ENCODE measurements at places on chromosomes 3 and 15. TPM values are rescaled to one million over a fixed set of nuclear protein-coding genes. Genes with fewer than 3 reads are reported as not detected.

DNA sequence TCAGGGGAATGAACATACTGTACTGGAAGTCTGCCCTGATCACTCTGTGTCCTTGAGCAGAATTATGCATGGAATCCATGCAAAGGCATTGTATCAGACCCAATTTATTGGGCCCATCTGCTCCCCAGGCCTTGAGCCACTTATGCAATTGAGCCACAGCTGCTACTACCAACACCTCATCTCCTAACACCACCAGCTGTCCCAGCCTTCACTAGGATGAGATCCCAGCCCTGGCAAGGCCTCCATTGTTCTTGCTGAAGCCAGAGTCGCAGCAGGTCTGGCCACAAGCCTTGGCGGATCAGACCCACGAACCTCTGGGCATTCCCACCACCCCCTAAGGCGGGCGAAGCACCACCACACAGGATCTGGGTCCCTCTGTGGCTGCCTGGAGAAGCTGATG is 9.2 kb upstream of the NME9 start:
- peak; percentile 40 for DNase-seq

DNA sequence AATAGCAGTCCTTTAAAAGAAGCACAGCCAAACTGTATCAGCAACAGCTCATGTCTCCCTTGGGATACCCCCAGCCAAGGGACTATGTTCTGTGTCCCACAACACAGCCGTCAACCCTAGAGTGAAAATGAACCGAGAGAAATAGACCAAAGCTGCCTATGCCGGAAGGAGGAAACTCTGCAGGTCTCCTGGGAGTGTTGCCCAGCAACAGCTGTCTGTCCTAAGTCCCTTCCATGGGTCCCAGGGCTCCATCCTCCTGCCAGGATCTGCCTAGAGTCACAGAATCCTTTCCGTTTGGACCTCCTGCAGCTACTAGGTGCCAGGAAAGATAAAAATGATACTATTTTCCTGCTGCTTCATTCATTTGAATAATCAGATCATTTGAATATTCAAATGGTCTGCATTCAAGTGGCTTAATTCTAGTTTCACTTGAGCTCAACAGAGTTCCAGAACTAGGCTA is 53.1 kb downstream of the TRANK1 start:
- no peak for DNase-seq

GRCh38 chr3:177807150-177807875 is 610.0 kb upstream of the TBL1XR1 start:
- DNase-seq, result no peak

DNA sequence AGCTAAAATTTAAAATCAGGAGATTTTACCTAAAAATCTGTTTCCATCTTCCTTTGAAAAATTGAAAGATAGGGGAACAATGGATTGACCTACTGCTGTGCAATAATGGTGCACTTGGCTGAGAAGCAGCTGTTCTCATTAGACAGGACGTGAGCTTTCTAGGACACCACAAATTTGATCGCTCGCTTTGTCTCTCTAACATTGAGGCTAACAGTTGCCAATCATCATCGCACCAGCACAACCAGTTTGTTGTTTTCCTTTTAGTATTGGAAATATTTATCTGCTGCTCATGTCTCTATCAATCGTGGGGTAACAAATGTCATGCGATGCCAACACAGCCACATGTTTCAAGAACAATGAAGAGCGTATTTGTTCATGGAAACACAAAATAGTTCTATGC is 228.8 kb upstream of the P2RY1 start:
- DNase-seq, result no peak

DNA sequence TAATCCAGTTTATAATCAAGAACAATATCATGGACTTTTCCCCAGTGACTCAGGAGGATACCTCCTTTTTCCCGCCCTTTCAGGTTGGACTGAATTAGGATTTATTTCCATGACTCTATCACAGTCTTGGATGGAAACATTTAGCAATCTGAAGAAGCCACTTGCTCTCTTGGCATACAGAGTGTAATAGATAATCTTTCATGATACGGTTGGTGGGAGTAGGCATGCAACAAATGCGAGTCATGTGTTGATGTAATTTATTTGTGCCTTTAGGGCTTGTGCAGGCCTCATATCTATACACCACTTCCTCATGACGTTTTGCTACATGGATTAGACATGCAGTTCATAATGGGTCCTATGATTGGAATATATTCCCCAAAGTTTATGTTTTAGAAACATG is 54.2 kb upstream of the MCTP2 start:
- DNase-seq, result no peak

Gene WDR72
- 4.4 TPM for total RNA-seq

GRCh38 chr15:86213420-86213819 is 133.7 kb downstream of the AGBL1 start:
- DNase-seq, result no peak

DNA sequence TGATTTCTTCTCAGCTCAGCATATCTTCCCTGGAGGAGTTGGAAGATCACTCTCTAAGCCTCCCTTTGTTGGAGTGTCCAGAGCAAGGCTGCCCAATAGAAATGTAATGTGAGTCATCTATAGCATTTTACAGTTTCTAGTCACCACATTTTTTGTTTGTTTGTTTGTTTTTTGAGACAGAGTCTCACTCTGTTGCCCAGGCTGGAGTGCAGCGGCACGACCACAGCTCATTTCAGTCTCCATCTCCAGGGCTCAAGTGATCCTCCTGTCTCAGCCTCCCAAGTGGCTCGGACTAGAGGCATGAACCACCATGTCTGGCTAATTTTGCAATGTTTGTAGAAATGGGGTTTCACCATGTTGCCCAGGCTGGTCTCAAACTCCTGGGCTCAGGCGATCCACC is 21.3 kb downstream of the KLHL6 start:
- DNase-seq, result no peak

DNA sequence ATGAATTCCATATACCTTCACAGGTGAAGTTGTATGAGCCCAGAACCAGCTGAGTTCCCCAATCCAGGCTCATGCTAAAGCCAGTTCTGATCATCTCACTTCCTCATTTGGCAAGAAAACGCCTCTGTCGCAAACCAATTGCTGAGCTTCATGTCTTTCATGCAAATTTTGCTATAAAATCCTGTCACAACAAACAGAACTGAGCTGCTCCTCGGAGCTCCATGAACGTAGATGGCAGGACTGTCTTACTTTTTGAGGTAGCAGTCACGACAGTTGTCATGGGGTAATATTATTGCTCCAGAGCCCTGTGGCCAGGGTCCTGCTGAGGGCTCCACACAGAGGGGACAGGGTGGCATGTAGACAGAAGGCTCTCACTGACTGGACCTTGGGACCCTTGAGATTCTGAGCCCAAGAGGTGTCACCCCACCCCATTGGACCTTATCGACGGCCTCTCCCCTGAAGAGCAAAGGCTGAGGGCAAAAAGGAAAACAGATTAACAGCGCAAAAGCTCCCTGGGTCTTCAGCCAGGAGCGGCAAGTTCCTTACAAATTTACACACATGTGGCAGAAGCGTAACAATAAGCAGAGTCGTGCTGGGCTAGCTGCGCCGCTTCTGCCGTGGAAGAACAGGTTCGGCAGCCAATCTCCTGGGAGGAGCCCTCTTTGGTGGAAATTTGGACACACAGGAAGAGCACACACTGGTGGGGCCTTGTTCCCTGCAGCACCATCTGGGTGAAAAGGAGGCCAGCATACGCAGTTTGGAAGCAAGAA is 249.2 kb downstream of the OPA1 start:
- DNase-seq, result no peak

Gene GOLGA8M
- total RNA-seq, result 6.0 TPM

Gene TMEM45A
- 9.1 TPM for total RNA-seq

GRCh38 chr3:17852217-17852616 is 109.8 kb upstream of the TBC1D5 start:
- no peak for DNase-seq

DNA sequence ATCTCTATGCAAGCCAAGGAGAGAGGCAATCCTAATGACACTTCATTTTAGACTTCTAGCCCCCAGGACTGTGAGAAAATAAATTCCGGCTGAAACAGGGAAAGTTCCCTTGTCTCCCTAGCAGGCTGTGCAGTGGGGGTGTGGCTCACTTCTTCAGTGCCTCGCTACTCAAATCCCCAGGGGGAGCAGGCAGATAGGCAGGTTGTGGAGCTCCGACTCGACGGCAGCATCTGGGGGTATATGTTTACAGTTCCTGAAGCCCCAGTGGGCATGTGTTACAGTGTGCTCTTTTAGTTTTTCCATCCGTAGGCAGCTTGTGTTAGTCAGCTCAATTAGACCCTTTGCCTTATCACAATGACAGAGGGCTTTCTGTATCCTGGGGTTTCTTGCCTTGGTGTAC is 836.5 kb downstream of the PDCD6IP start:
- DNase-seq, result no peak

Gene SH3GL3
- total RNA-seq, result 0.25 TPM

DNA sequence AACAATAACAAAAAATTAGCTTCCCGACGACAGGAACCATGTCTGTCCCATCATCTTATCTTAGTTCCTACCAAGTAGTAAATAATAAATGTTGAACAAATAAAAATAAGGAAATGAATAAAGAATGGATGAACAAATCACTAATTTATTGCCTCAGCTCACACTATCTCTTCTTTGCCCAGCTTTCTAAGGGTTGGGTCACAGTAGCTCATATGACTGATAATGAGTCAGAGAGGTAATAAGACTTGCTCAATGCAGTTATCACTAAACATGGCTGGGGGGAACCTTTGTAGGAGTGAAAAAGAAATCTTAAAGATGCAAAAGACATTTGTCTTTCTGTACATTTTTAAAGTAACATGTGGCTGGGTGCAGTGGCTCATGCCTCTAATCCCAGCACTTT is 182.2 kb downstream of the WDR76 start:
- no peak for DNase-seq

DNA sequence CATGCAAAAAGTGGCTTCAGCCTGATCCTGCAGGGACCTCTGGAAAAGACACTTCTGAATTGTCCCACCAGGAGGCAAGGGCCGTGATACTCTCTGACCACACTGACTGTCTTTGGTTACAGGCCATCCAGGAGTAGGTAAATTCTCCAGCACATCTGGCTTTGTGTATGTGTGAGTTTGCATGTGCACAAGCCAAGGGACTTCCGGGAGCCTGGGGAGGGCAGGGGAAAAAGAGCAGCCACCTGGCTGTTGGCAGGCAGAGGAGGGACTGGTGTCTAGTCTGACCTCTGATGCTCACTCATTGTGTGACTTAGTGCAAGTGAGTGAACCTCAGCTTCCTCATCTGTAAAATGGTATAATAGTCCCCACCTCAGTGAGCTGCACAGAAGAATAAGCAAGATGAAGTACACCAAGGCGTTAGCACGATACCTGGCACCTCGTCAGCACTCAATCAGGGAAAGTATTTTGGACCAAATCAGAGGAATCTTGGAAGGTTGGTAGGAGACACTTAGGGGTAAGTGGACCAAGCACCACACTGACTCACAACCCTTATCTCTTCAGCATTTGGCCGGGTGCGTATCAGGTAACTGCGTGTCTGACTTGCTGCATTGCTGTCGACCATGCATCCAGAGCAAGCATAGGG is 19.1 kb downstream of the KLHL6 start:
- DNase-seq, result no peak

GRCh38 chr15:43985976-43986680 is 159.3 kb downstream of the WDR76 start:
- no peak for DNase-seq

GRCh38 chr15:66112388-66112787 is 141.2 kb downstream of the MEGF11 start:
- no peak for DNase-seq

Gene FBXO40
- 0.22 TPM for total RNA-seq

Gene TRIM42
- not detected for total RNA-seq

Gene PROK2
- not detected for total RNA-seq

- no peak for DNase-seq
Measured at GRCh38 chr3:17290894-17291293, 406.1 kb downstream of the PLCL2 start.
